CD4-positive, alpha-beta memory T cell (primary cell): ENCODE measurements at places on chromosomes 3 and 15. TPM values are rescaled to one million over a fixed set of nuclear protein-coding genes. Genes with fewer than 3 reads are reported as not detected.

GRCh38 chr15:72740219-72740618 is 43.3 kb downstream of the ADPGK start:
- no peak for DNase-seq

DNA sequence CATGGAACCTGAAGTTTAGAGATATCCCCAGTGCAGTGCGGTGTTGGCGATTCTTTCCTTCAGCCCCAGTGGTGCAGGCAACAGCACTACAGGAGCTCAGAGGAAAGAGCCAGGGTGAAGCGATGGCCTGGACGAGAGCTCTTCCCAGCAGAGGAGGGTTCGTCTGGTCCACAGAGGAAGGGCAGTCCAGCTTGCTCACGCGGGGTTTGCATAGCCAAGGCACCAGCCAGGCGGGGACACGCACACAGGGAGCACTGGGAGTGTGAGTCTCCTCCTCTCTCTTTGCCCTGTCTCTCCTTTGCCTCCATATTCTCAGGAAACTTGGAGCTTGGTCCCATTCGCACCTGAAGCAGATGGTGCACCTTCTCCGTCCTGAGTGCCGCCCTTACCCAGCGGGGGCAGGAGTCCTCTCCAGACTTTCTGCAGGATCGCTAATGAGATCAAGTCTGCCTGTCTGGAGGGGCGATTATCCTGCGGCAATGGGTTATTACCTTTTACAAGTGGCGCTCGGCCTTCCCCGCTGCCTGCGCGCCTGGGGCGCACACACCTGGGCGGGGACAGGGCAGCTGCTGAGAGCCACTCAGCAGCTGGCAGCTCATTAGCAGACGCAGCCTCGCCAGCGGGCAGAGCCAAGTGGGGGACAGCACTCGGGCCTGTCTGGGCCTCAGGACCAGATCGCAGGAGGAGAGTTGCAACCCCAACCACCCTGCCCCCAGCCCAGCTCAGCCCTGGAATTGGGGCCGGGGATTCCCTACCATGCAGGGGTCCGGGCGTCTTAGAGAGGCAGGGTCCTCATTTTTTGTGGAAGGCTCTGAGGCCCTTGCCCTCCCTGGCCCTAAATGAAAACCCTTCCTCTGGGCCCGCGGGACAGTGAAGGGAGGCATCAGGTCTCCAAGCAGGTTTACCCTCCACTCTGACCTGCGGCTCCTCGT is 119.0 kb upstream of the MEF2A start:
- DNase-seq: no peak

DNA sequence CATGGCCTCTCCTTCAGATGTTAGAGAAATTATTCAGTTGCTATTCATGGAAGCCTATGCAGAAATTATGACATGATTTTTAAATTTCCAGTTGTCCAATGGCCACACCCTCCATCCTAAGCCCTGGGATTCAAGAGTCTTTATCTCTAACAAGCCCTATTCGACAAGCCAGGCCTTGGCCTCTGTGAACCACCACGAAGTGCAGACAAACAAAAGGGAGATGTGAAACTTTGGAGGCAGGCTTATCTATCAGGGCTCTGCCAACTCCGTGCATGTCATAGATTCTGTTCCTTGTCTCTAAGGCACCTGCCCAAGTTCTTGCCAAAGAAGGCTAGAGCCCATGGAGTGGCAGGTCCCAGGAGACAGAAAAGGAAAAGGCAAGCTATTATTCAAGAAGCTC is 212.4 kb upstream of the ADAMTS9 start:
- DNase-seq: no peak

GRCh38 chr15:75170711-75171341 is 30.9 kb upstream of the C15orf39 start:
- no peak for DNase-seq

- DNase-seq: no peak
Observed at GRCh38 chr3:64992530-64993285, 304.9 kb upstream of the ADAMTS9 start.

DNA sequence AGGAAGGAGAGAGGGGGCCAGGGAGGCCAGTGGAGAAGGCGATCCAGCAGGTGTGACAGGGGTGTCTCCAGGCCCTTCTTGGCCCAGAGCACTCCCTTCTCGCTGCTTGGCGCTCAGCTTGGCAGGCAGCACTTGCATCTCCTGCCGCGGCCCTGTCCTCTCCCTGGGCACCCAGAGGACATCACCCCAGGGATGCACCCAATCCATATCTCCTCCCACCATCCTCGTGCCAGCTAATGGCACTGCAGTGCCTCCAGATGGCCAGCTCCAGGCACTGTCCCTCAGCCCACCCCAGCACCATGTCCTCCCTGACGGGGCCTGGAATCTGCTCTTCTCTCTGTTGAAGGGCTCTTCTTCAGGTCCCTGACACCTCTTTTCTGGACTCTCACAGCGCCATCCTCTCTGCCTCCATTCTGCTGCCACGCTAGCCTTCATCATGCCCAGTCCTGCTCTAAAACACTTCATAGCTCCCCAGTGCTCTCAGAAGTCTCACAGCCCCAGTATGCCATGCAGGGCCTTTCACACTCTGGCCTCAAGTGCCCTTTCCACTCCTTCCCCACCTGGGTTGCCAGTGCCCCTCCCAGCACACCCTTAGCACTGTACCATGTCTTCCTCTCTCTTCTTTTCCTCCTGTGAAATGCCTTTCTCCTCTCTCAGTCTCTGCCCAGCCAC is 106.8 kb upstream of the SLC6A11 start:
- no peak for DNase-seq

DNA sequence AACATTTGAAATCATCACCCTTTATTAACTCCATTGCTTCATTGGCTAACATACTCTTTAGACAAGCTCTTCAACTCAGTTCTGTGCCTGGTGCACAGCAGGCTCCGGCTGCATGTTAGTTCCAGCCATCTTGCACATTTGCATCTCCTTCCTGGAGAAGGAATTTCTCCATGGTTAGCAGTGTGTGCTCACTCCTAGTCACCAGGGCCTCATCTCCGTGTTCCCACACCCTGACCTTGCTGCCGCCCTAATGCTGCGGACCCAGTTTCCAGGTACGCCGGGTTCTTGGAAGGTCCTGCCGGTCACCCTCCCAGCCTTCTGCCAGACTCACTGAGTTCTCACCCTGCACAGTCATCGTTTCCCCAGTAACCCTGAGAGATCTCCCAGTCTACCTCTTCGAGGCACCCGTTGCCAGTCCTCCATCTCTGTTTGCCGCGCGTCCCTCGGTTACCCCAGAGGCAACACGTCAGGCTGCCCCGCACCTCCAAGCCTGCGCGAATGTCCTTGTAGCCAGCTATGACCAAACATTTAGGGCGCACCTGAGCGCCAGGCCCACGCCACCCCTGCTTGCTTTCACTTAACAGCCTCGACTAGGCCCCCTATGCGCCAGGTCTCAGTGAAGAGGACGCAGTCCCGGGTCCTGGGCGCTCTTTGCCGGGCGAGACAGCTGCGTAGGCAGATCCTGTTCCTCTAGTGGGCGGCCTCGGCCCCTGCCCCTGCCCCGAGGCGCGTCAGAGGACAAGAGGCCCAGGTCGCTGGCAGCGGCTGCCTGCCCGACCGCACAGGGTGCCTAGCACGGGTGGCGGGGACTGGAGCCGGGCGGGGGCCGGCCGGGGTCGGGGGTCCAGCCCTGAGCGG is 747 bp upstream of the ZNF592 start:
- DNase-seq: peak; percentile 78

DNA sequence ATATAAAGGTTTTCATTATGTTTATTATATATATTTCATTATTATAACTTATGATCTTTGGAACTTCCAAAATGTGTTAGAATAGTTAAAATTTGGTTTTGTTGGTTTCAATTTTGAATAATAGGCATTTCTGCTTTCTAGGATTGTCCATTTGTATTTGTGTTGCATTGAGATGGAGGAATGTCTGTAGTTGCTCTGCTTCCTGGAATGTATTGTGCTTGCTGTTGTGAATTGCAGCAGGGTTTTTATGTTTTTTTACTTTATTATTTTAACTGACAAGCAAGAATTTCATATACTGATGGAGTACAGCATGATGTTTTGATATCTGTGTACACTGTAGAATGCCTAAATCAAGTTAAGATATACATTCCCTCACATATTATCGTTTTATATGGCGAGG is 247.4 kb downstream of the XXYLT1 start:
- DNase-seq: no peak

GRCh38 chr3:151394611-151395010 is 10.1 kb upstream of the P2RY12 start:
- DNase-seq: no peak

GRCh38 chr15:99983171-99983885 is 250.1 kb upstream of the LYSMD4 start:
- no peak for DNase-seq

- no peak for DNase-seq
Observed at GRCh38 chr15:51181905-51182304, 87.2 kb upstream of the TNFAIP8L3 start.

GRCh38 chr3:64798316-64798715 is 110.5 kb upstream of the ADAMTS9 start:
- DNase-seq: no peak

- DNase-seq: no peak
Observed at GRCh38 chr3:15703346-15703745, 94.4 kb downstream of the ANKRD28 start.

GRCh38 chr3:143252931-143253330 is 133.4 kb downstream of the CHST2 start:
- DNase-seq: no peak

DNA sequence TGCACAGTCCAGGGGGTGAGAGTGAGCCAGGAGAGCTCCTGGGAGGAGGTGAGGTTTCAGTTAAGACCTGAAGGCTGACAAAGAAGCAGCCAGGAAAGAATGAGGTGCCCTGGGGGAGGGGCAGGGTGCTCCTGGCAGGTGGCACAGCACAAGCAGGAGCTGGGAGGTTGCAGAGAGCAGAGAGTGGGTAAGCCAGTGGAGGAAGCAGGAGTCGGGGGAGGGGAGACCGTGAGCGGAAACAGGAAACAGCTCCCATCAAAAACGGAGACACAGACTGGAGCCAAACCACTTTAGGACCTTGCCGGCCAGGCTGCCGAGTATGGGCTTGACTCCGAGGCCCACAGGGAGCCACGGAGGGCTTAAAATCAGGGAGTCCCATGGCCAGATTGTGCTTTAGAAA is 12.1 kb upstream of the FBLN2 start:
- DNase-seq: no peak

- DNase-seq: peak; percentile 57
Observed at GRCh38 chr3:45929042-45929679, 14.1 kb upstream of the CXCR6 start.

- DNase-seq: no peak
Observed at GRCh38 chr3:139477710-139478640, 1.7 kb upstream of the RBP2 start.

DNA sequence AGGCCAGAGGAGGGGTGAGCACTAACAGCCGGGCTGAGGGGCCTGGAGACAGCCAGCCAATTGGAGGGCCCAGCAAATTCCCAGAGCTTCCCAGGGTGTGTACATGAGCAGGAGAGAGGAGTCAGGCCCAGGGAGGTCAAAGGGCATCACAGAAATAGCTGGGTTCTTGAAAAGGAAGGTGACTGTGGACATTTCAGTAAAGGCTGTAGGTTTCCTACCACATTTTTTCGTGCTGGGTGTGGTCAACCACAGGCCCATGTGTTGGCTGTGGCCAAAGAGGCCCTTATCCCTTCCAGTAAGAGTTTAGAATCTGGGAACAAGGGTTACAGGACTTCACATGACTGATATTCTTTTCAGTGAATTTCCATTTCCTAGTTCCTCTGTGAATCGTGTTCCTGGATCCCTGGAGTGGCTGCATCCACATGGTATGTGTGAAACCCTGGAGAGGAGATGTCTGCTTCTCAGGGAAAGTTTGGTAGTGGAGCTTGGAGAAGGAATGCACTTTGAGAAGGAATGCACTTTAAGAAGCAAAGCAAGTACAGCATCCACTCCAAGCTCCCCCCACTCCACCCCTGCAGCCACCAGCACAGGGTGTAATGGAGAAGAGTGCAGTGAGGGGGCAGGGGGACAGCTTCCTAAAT is 73.2 kb upstream of the HEG1 start:
- no peak for DNase-seq

DNA sequence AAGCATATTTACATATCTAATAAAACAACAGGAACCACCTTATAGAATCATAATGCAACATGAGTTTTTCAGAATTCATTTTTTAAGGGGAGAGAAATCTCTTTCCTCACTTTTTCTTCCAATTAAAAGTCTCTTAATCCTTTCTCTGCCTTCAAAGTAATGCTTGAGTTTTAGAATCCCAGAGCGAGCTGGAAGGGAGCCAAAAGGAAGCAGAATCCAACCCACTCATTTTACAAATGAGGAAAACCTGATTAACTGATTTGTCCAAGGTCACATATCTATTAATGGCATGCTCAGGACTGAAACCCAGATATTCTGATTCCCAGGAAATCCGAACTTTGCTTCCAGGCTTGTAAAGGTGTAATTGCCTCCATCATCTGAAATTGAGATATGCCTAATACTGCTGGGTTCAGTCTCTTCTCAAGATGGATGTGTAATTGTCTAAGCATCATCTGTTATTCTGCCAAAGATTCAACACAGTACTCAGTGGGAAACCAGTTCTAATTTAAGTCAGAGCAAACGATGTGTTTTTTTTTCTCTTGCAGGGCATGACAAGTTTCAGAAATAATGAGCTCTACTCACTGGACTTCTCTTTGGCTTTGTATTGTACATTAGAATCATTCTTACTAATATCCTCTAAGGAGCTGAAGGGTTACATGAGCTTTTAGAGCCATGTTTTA is 481.4 kb upstream of the CFAP20DC start:
- no peak for DNase-seq

DNA sequence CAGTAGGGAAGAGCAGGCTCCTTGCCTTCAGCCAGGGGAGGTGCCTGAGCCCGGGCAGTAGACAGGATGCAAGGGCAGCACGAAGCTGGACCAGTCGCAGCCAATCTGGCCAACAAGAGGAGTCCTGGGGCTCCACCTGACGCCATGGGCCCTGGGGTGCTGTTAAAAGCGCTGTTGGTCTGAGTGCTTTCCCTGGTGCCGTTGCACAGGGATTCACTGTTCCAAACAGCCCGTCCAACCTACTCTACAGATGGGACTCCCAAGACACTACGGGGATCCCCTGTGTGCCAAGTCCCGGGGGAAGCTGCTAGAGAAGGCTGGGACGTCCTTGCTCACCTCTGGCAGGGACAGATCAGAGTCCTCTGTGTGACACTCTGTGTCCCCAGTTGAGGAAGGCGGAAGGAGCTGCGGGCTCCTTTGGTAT is 632 bp downstream of the CTSH start:
- DNase-seq: peak; percentile 18

C2CD4A gene
- total RNA-seq: not detected

CKMT1B gene
- not detected for total RNA-seq

CPNE9 gene
- 0.58 TPM for total RNA-seq

RBM6 gene
- total RNA-seq: 191 TPM

TMEM158 gene
- not detected for total RNA-seq

FEZF2 gene
- not detected for total RNA-seq

TMC3 gene
- not detected for total RNA-seq

WNT5A gene
- total RNA-seq: not detected

MYO5A gene
- total RNA-seq: 36.6 TPM

H1-8 gene
- total RNA-seq: not detected

GOLGA8H gene
- total RNA-seq: not detected

INKA1 gene
- 1.2 TPM for total RNA-seq
